ENCODE measurements at places on chromosomes 11 and 22.

- DNase-seq = no peak
Observed at GRCh38 chr11:12446863-12447262, 69.5 kb downstream of the PARVA start.

DNA sequence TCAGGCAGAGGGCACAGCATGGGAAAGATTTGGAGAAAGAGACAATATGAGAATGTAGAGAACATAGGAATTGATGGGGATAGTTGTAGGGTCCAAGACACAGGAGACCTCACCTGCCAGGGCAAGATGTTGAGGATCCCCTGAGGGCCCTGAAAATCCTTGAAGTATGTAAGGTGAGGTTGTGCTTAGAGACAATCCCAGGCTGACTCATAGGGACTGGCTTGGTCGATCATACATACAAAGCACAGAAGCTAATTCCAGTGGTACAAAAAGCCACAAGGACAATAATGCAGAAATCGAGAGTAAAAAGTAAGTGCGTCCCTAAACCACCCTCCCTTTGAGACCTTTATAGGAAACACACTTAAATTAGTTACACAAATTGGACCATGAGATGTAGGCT is 468.2 kb downstream of the MIAT start:
- no peak for DNase-seq

- no peak for DNase-seq
Observed at GRCh38 chr11:116482716-116483115, 290.1 kb downstream of the BUD13 start.

DNA sequence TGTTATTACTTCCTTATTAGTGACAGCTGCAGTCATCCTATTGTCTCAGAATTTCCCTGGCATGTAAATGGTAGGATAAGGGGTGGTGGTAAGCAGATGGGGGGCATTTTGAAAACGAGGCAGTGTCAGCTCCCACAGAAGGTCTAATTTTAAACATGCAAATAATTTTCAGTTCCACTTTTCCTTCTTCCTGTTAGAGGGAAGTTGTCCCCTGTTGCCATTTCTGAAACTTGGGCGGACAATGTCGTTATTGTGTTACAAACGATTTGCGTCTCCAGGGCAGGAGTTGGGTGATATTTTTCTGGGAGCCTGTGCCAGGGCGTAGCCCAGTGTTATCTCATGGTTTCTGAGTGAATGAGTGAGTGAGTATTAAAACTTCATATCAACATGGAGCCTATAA is 7.4 kb downstream of the PTPRJ start:
- DNase-seq = no peak

DNA sequence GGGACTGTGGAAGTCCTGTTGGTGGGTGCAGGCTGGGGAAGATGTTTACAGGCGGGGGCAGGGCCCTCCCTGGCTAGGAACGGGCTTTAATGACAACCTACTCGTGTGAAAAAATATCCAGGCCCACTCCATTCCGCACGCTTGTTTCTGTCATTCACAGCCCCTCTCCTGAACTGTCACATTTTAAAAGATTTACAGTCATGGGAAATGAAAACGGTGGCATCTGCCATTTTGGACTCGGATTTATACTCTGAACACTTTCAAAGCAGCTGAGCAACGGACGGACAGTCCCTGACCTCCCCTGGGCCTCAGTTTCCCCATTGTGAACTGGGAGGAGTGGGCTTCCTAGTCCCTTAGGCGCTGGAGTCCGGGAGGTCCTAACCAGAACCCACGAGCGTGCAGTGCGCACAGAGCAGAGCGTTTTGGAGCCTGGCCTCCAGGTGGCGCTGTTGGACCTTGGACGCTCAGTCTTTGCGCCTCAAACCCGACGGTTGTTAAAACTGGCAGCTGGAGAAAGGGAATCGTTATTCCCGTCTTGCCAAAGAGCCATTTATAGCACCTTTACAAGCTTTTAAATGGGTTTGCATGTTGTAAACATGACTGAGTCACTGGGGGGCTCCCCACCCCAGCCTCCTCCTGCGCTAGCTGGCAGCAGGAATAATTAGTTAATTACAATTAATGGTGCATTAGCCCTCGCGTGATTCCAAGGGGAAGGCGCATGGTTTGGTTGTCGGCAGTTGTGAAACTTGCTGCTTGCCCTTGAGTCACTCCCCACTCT is 75.3 kb downstream of the FBLN1 start:
- DNase-seq = peak; percentile 27

DNA sequence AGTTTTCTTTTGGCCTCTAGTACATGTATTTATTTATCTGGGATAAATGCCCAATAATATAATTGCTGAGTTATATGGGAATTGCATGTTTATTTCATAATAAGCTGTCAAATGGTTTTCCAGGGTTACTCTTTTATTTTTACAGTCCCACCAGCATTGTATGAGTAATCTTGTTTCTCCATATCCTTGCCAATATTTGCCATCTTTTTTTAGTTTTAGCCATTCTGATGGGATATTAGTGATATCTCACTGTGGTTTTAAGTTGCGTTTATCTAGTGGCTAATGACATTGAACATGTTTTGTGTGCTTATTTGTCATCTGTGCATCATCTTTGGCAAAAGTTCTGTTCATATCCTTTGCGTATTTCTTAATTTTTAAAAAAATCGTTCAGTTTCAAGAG is 372.8 kb upstream of the CCDC179 start:
- no peak for DNase-seq

GRCh38 chr22:18997925-18998315 is 61.8 kb upstream of the PRODH start:
- DNase-seq = peak; percentile 80

- no peak for DNase-seq
Observed at GRCh38 chr11:76234416-76235232, 28.3 kb upstream of the WNT11 start.

- DNase-seq = no peak
Observed at GRCh38 chr22:23064381-23065068, 5.8 kb upstream of the GNAZ start.

GRCh38 chr11:103326070-103326794 is 217.0 kb downstream of the DYNC2H1 start:
- DNase-seq = peak; percentile 50

- no peak for DNase-seq
Observed at GRCh38 chr11:130094614-130095013, 24.9 kb downstream of the APLP2 start.

- no peak for DNase-seq
Observed at GRCh38 chr11:19786644-19787043, 74.0 kb downstream of the NAV2 start.

- no peak for DNase-seq
Observed at GRCh38 chr22:37616201-37617083, 7.8 kb downstream of the GGA1 start.

DNA sequence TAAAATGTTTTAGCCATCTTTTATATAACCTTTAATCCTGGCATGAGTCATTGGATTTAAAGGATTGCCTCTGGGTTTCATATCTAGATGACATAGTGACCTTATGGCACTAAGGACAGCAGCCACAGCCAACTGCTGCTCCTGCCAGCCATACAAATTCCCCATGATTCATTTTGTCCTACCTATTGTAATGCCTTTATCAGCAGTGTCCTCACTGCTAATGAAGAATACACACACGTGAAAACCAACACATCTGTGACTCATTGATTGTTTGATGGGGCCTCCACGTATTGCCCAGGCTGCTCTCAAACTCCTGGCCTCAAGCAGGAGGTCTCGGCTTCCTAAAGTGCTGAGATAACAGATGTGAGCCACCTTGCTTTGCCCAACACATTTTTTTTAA is 1.8 kb downstream of the LDHAL6A start:
- DNase-seq = no peak

DNA sequence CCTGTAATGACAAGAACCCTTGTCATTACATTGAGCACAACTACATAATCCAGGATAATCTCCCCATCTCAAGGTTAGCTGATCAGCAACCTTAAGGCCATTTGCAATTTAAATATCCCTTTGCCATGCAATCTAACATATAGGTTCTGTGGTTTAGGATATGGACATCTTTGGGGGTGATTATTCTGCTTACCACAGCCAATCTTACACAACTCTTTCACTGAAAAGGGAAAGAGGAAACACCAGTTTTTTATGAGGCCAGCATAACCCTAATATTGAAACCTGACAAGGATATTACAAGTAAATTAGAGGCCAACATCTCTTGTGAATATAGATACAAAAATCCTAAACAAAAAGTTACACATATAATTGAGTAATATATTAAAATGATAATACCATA is 78.5 kb downstream of the CYP2R1 start:
- no peak for DNase-seq

DNA sequence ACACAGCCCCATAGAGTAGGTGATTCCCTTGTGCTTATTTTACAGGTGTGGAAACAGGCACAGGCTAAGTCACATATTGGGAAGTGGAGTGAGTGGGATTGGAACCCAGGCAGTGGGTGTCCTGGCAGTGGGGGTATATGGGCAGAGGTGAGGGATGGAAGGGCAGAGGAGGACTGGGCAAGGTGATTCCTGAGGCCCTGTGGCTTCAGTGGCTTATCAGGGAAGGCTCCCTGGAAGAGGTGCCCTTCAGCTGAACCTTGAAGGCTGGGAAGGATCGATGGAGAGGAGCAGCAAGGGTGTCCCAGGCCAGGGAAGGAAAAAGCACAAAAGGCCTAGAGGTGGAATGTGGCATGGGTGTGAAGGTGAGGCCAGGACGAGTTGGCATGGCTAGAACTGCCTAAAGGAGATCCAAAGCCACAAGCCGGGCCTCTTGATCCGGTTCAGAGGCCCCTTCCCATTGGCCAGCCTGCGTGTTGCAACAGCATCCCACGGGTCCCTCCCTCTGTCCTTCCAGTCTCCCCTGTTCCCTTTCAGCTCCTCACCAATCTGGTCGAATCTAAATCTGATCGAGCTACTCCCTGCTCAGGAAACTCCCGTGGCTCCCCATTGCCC is 41.7 kb downstream of the MCM5 start:
- DNase-seq = no peak

- DNase-seq = no peak
Observed at GRCh38 chr11:79794484-79795393, 353.9 kb upstream of the TENM4 start.

DNA sequence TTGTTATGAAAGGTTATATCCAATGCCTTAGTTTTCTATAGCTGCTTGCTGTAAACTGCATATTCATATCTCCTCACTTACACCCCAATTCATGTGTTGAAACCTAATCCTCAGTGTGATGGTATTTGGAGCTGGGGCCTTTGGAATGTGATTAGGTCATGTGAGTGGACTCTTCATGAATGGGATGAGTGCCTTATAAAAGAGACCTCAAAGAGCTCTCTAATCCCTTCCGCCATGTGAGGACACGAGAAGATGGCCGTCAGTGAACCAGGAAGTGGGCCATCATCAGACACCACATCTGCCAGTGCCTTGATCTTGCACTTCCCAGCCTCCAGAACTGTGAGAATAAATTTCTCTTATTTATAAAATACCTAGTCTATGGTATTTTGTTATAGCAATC is 79.3 kb downstream of the CYP2R1 start:
- DNase-seq = no peak

- DNase-seq = no peak
Observed at GRCh38 chr11:86138958-86139357, 70.1 kb upstream of the PICALM start.

DNA sequence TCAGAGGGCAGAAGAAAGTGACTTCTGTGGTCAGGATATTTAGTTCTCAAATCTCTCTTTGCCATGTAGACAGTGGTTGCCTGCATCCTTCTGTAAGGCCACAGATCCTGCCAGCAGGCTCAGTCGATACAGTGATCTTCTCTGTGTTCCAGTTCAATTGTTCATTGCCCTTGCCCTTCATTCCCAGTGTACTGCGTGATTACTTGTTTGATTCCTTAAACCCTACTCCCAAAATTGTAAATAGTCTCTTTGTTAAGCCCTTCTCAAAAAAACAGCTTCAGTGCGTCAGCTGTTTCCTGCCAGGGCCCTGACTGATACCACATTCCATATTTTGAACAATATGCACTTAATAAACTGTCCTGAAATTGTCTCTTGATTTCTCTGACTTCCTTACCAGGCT is 9.3 kb upstream of the TYR start:
- no peak for DNase-seq

- no peak for DNase-seq
Observed at GRCh38 chr11:62669420-62670161, 1.9 kb upstream of the UQCC3 start.

- DNase-seq = no peak
Observed at GRCh38 chr11:35470616-35471015, 51.3 kb upstream of the SLC1A2 start.

DNA sequence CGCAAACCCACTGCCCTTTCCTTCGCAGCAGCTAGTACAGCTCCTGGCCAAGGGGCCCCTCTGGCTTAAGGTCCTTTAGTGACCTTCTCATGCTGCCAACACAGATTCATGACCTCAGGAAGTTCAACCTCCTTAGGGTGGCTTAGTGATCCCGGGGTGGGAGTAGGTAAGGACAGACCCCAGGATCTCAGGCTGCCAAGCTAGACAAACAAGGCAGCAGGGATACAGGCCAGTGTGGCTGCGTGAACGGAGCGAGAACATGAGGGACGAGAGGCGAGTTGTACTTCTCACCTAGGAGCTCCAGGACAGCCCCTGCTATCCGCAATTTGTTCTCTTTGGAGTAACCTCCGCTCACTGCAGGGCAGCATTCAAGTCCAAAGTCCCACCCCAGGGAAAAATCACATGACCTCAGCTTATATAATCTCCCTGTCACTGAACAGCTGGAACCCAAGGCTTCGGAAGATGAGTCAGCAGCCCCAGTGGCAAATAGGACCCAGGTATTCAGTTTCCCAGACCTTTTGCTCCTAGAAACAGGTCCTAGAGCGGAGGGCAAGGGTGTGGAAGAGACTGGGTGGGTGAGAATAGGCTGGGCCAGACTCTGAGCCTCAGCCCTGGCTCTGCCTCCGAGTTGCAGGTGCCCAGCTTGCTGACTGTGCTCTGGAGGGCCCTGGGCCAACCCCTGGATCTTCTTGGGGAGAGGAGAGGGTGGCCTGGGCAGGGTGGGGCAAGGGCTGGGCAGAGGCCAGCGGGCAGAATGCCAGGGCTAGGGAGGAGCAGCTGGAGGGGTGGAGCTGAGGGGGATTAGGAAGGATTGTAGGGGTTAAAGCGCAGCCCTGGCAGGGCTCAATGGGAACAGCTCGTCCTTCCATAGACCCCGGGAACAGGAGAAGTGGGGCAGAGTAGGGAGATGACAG is 13.1 kb downstream of the USP2 start:
- DNase-seq = peak; percentile 87

DNA sequence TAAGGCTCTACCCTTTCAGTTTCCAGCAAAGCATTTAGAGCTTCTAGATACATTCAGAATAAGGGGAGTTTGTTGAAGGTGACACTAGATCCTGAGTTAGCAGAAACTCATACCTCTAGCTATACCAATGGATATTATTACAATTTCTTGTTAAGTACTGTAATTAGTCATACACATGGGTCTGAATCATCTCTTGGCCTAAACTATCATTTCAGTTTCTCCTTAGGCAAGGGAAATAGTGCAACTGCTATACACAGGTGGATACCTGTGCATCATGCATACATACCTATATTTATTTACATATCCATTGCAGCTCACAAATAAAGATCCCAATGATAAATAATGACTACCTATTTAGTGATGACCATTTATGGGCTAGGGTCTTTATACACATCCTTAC is 45.1 kb upstream of the PAX6 start:
- DNase-seq = no peak

Data from NCI-H524 treated with DMSO at 0.1 percent for 48 hours (cell line).